ENCODE measurements at places on chromosomes 5 and 9.

DNA sequence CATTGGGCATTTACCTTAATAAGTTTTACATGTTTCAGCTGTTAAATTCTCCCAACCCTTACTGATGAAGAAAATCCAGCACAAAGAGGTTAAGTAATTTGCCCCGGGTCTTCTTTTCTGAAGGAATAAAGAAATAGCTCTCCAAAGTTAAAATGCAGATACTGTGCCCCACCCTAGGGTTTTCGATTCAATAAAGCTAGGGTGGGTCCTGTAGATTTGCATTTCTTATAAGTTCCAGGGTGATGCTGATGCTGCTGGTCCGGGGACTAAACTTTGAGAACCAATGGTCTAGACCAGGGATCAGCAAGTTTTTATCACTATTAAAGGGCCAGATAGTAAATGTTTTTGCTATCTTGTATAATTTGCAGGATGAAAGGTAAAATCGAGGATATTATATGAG is 156.7 kb downstream of the ADAMTS12 start:
- no peak for DNase-seq

DNA sequence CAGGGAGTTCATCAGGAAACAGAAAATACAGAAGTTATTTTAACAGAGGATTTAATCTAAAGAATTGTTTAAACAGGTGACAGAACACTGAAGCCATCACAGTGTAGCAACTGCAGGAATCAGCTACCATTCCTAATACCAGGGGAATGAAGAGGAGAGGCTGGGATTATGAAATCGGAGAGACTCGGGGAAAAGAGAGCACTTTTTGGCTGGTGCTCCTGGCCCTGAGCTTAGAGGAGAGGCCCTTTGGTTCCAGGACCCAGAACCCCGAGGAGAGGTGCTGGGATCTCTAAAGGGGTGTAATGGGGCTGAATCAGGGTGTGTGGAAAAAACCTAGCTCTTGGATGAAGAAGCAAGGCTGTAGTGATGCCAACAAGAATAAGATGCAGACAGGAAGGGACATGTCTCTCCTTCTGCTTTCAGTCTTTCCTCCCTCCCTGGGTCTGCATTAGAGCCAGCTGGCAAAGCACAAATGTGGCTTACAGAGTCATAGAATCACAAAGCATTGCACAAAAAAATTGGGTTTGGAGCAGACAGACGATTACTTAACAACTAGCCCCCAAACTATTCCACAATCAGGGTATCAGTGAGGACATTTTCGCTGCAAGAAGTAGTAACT is 11.6 kb upstream of the SFXN1 start:
- DNase-seq = peak; percentile 48

- no peak for DNase-seq
Observed at GRCh38 chr5:84364043-84364442, 20.6 kb downstream of the EDIL3 start.

GRCh38 chr9:38091310-38092199 is 22.5 kb upstream of the SHB start:
- DNase-seq = no peak

DNA sequence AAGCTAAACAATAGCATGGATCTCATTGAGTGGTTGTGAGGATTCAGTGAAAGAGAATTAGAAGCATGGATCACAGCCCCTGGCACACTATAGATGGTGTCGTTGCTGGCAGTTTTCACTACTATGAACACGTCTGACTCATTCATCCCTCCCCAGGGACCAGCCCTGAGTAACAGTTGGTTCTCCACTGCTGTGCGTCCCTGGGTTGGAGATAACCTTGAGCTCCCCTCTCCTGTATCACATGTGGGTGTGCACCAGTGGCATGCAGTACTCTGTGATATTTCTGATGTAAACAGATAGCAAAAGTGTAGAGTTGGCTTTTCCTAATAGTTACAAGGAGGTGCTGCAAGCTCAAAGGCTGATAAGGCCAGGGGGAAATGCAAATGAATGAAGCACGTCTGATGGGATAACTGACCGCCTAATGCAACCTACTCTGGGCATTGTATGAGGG is 8.8 kb upstream of the LCP2 start:
- peak; percentile 19 for DNase-seq

GRCh38 chr5:59656351-59657254 is 236.9 kb downstream of the PDE4D start:
- no peak for DNase-seq

- peak; percentile 95 for DNase-seq
Observed at GRCh38 chr5:173454736-173455598, 126.8 kb upstream of the STC2 start.

DNA sequence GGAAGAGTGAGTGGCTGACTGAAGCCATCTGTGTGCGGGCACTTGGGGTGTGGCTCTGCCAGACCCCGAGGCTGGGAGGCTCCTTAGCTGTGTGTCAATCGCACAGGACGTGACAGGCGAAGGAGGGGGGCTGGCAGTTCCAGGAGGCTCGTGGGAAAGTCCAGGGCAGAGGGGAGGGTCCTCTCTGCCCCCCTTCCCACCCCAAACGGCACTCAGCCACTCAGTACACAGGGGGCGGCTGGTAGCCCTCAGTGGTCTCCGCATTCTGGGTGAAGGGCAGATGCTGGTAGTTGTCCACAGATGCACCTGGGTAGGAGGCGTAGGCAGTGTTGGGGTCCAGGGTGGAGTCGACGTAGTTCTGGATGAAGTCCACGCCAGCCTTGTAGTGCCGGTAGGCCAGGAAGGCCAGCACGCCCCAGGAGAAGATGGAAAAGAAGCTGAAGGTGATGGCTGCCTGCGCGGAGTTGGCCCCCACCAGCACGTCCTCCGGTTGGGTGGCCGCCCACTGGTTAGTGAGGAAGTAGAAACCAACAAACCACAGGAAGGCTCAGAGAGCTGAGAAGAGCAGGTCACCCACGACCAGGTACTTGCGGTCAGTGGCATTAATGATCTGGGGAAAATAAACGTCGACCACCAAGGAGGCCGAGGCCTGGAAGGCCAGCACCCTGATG is 85.4 kb upstream of the CEP78 start:
- no peak for DNase-seq

GRCh38 chr9:72814083-72814597 is 138.7 kb downstream of the ALDH1A1 start:
- DNase-seq = no peak

GRCh38 chr5:142175461-142176142 is 67.0 kb downstream of the NDFIP1 start:
- DNase-seq = no peak

GRCh38 chr9:86660146-86660943 is 287.0 kb downstream of the GAS1 start:
- peak; percentile 19 for DNase-seq

DNA sequence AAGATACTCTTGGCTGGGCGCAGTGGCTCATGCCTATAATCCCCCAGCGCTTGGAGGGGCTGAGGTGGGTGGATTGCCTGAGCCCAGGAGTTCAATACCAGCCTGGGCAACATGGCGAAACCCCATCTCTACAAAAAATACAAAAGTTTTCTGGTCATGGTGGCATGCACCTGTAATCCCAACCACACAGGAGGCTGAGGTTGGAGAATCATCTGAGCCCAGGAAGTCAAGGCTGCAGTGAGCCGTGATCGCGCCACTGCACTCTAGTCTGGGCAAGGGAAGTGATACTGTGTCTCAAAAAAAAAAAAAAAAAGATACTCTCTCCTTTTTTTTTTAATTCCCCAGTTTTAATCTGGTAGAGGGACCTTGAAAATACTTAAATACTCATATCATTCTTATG is 15.0 kb downstream of the ANKRD33B start:
- DNase-seq = no peak

DNA sequence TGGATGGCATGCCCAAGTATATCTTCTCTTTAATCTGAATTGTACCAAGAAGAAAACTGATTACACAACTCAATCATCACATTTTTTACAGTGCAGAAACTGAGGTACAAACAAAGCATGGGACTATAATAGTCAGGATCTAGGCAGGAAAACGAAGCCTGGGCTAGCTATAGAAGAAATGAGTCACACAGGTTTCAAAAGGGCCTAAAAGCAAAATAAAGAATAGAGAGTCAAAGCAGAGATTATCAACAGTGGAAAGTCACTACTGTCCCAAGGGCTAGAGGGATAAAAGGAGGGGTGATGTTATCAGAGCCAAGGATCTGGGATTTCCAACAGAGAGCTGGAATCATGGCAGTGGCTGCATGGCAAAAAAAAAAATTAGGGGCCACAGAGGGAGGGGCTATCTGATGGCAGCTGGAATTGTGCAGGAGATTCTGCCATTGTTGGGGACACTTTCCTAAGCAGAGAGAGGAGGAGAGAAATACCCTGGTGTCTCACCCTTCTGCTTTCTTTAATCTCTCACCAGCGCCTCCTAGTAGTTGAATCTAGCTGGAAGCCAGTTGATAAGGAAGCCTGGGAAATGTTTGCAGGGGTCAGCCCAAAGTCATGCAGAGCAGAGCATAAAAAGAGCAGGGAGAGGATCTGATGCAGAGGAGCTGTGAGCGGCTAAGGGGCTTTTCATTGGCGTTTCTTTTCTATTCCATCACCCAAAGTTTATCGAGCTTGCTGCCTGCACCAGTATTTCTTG is 343.2 kb downstream of the ACTL7B start:
- peak; percentile 25 for DNase-seq

- no peak for DNase-seq
Observed at GRCh38 chr9:96027251-96028131, 152.0 kb downstream of the ERCC6L2 start.

- DNase-seq = peak; percentile 99
Observed at GRCh38 chr9:34072410-34072809, 23.7 kb upstream of the UBAP2 start.

- DNase-seq = no peak
Observed at GRCh38 chr5:147156012-147156411, 78.8 kb upstream of the STK32A start.

DNA sequence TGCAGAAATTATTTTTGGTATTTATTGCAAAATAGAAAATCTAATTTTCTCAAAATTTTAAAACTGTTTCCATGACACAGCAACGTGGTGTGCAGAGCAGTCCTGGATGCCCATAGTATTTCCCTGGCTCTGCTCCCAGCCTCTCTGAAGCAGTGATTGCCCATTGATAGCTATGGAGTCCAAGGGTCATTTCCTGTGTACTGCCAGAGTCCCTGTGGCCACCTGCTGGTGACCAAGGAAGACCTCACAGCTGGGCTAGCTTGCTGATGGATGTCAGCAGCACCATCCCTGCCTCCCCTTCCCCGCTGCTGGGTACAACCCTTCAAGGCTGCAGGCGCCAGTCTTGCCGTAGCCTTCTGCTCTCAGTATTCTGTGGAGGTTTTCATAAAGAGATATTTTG is 184.1 kb downstream of the DIRAS2 start:
- no peak for DNase-seq

DNA sequence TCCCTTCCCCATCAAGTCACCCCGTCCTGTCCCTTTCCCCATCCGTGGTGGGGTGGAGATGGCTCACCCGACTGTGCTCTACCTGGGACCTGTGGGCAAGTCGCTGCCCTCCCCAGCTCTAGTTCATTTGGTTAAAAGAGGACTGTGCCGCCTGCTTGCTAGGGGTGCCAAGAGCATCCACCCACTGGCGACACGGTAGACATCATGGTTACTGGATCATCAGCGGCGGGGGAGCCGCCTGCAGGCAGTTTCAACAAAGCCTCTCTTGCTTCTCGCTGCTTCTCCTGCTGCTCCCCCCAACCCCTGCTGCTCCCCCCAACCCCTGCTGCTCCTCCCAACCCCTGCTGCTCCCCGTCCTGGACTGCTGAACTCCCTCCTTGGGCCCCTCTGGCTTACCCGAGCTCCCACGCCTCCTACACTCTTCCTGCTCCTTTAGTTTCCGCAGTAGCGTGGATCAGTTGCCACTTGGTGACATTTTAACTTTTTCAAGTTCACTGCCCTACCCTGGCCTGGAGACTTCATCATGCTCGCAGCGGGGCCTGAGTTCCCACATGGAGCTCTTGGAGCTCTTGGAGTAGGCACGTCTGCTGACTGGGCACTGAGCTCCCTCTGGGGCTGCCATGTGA is 22.0 kb upstream of the SCGB3A1 start:
- no peak for DNase-seq

DNA sequence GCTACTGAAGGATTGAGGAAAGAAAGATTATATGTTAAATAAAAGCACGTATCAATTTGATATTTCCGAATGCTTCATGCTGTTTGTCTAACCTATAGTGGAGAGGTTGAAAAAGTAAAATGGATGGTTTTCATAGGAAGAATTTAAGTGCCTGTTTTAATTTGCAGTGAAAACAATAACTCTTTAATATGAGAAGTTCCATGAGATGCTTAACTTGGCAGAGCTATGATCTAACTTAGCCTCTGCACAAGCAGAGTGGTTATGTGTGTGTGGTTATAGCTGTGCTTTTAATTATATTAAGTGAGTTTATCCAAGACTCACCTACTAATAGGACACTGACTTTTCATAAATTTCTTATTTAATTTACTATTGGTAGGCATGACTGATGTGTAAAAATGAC is 57.4 kb downstream of the AOPEP start:
- DNase-seq = no peak

- no peak for DNase-seq
Observed at GRCh38 chr9:68951879-68952659, 61.8 kb downstream of the PRKACG start.

DNA sequence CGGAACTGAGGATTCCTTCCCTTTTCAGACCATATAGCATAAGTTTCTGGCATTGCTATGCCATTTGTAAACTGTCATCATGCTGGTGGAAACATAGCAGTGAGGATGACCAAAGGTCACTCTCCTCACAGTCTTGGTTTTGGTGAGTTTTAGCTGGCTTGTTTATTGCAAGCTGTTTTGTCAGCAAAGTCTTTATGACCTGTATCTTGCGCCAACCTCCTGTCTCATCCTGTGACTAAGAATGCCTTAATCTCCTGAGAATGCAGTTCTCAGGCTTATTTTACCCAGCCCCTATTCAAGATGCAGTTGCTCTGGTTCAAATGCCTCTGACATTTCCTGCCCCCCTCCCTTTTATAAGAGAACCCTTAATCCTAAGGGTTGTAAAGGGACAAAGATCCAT is 26.7 kb upstream of the GRIA1 start:
- peak; percentile 77 for DNase-seq

- DNase-seq = no peak
Observed at GRCh38 chr9:36146651-36147050, 10.1 kb downstream of the GLIPR2 start.

DNA sequence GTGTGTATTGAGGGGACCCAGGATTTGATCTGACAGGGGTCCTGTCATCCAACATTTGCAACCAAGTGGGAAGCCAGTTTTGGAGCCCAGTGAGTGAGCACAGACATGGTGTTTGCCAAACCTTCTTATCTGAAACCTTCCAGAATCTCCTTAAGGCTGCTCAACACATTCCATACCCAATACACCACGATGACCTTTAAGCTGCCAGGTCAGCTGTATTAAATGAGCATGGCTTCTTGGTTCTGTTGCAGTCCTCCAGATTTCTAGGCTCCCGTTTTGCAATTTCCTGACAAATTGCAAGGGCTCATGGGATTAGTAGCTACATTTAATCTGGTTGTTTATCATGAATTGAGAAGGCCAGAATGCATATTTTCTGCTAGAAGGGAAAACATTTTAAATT is 124.2 kb upstream of the ATP10B start:
- no peak for DNase-seq

GRCh38 chr5:136994154-136994553 is 505.0 kb downstream of the SPOCK1 start:
- no peak for DNase-seq

DNA sequence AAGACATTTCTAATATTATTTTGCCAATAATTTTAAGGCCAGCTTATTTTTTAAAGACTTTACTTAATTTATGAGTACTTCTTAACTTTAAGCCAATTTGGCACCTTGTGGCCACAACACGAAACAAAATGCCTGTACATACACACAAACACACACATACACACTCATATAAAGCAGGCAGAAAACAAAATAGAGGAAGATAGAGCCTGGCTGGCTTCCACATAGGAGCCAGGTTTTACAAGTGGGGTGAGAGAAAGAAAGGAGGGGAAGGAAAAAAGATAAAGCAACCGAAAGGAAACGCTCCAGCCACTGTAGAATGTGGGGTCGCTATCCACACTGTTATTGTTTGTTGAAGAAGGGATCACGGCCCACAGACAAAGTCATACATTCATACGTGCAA is 10.4 kb downstream of the GMCL2 start:
- DNase-seq = no peak

All from epithelial cell of esophagus (primary cell).